ENCODE measurements at places on chromosomes 5 and 9. TPM values are rescaled to one million over a fixed set of nuclear protein-coding genes. Genes with fewer than 3 reads are reported as not detected.

- H3K27ac ChIP-seq, result peak overlapping the region; percentile 24
- DNase-seq, result no peak
- no peak overlapping the region for H3K4me3 ChIP-seq
- H3K36me3 ChIP-seq, result no peaks in the 10 kb centered on the region
- no peaks in the 10 kb centered on the region for H3K27me3 ChIP-seq
Observed at GRCh38 chr5:90830058-90830457, 271.5 kb downstream of the ADGRV1 start.

- no peak for DNase-seq
- H3K27me3 ChIP-seq, result no peaks in the 10 kb centered on the region
- H3K4me1 ChIP-seq, result no peaks in the 10 kb centered on the region
- H3K4me3 ChIP-seq, result no peak overlapping the region
Observed at GRCh38 chr5:113022661-113023060, 46.1 kb downstream of the DCP2 start.

GRCh38 chr9:106417685-106418084, 445.3 kb upstream of the ZNF462 start:
- no peaks in the 10 kb centered on the region for H3K27me3 ChIP-seq
- no peak for DNase-seq
- no peaks in the 10 kb centered on the region for H3K4me1 ChIP-seq
- no peak overlapping the region for H3K27ac ChIP-seq
- no peak overlapping the region for H3K4me3 ChIP-seq
- no peaks in the 10 kb centered on the region for H3K36me3 ChIP-seq

DNA sequence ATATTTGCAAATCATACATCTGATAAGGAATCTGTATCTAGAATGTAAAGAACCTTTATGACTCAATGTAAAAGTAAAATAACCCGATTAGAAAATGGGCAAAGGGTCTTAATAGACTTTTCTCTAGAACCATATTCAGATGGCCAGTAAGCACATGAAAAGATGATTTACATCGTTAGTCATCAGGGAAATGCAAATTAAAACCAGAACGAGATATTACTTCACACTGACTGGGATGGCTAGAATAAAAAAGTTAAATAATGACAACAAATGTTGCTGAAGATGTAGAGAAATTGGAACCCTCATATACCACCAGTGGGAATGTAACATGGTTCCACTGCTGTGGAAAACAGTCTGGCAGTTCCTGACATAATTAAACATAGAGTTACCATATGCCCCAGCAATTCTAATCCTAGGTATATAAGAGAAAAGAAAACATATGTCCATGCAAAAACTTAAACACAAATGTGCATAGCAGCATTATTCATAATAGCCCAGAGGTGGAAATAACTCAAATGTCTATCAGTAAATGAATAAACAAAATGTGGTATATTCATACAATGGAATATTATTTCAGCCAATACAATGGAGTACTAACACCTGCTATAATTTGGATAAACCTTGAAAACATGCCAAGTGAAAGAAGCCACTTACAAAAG, 100.4 kb upstream of the MAMDC2 start:
- no peaks in the 10 kb centered on the region for H3K4me1 ChIP-seq
- H3K36me3 ChIP-seq, result no peaks in the 10 kb centered on the region
- no peaks in the 10 kb centered on the region for H3K27me3 ChIP-seq
- H3K4me3 ChIP-seq, result no peak overlapping the region
- no peak for DNase-seq

GRCh38 chr5:55604611-55605067, 69.9 kb upstream of the PLPP1 start:
- peaks cover 34% of the 10 kb centered on the region for H3K4me1 ChIP-seq
- H3K4me3 ChIP-seq, result no peak overlapping the region

- no peak overlapping the region for H3K4me3 ChIP-seq
- H3K4me1 ChIP-seq, result no peaks in the 10 kb centered on the region
- H3K36me3 ChIP-seq, result no peaks in the 10 kb centered on the region
Observed at GRCh38 chr5:40027400-40027799, 602.6 kb upstream of the DAB2 start.

DNA sequence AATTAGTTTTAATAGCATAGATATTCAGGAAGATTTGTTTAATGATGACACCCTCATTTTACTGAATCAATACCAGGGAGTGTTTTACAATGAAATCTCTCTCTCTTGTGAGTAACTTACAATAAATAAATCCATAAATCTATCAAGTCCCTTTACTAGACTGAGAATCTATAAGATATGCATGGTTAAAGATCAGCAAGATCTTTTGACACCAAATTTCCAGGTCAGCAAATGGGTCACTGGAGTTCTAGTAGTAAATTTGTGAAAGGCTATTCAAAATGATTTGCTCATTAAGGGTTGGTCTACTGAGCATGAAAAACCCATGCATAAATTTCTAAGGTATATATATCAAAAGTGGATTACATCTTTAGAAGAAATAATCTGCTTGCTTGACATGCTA, 512.1 kb upstream of the ITGA1 start:
- H3K27ac ChIP-seq, result no peak overlapping the region
- no peaks in the 10 kb centered on the region for H3K27me3 ChIP-seq
- H3K4me1 ChIP-seq, result no peaks in the 10 kb centered on the region
- no peaks in the 10 kb centered on the region for H3K36me3 ChIP-seq

GRCh38 chr9:90024409-90024808, 419.6 kb downstream of the GADD45G start:
- no peak overlapping the region for H3K27ac ChIP-seq
- no peaks in the 10 kb centered on the region for H3K36me3 ChIP-seq
- no peaks in the 10 kb centered on the region for H3K27me3 ChIP-seq
- no peaks in the 10 kb centered on the region for H3K4me1 ChIP-seq

DNA sequence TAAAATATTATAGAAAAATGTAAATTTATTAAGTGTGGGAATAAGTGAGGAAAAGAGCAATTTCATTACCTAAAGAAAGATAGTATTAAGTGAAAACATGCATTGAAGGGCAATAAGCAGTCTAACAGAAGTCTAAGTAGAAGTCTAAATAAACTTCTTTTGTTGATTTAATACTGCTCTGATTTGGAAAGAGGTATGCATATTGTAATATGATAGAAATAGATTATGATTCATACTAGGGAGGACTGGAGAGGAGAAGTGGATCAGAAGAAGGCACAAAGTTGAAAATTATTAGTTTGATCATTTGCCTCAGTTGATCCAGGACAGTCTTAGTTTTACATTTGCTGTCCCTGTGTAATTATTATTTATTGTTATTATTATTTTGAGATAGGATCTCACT, 6.6 kb upstream of the ERBIN start:
- no peak overlapping the region for H3K27ac ChIP-seq
- H3K36me3 ChIP-seq, result no peaks in the 10 kb centered on the region
- H3K27me3 ChIP-seq, result no peaks in the 10 kb centered on the region
- peaks cover 41% of the 10 kb centered on the region for H3K4me1 ChIP-seq

DNA sequence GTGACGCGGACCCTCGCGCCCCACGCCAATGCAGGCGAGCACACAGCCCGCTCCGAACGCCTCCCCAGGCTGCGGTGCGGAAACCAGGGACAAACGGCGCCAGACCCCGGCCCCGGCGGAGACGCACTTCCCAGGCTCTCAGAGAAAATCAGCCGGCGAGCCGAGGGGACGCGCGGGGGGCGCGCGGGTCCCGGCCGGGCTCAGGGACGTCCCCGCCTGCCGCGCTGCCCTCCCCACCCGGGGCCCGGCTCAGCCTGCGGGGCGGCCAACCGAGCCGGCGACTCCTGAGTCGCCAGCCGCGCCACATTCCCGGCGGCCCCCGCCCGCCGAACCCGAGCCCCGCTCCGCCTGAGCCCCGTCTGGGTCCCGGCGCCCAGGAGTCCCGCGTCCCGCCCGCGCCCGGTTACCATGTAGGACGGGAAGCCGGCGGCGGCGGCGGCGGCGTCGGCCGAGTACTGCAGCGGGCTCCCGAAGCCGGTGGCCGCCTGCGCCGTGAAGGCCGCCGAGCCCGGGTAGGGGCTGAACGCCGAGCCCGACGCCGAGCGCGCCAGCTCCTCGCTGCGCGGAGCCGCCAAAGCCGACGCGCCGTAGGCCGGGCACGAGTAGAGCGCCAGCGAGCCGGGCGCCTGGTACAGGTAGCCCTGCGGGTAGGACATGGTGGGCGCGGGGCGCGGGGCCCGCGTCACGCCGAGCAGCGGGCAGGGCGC, 566 bp downstream of the IRX2 start:
- peak overlapping the region; percentile 89 for H3K27ac ChIP-seq
- peak overlapping the region; percentile 96 for H3K4me3 ChIP-seq
- peaks cover 3% of the 10 kb centered on the region for H3K36me3 ChIP-seq
- H3K27me3 ChIP-seq, result no peaks in the 10 kb centered on the region
- H3K4me1 ChIP-seq, result peaks cover 14% of the 10 kb centered on the region

- H3K27ac ChIP-seq, result peak overlapping the region; percentile 48
- H3K36me3 ChIP-seq, result no peaks in the 10 kb centered on the region
- no peak overlapping the region for H3K4me3 ChIP-seq
- peaks cover 13% of the 10 kb centered on the region for H3K4me1 ChIP-seq
- DNase-seq, result no peak
Observed at GRCh38 chr5:80798633-80799032, 143.8 kb upstream of the DHFR start.

DNA sequence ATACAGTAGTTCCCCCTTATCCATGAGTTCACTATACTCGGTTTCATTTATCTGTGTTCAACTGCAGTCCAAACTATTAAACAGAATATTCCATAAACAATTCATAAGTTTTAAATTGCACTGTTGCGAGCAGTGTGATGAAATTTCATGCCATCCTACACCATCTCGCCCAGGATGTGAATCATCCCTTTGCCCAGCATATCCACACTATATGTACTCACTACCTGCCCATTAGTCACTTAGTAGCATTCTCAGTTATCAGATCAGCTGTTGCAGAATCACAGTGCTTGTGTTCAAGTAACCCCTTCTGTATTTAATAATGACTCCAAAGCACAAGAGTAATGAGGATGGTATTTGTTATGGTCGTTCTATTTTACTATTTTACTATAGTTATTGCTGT, 51.5 kb downstream of the SHOC1 start:
- H3K4me3 ChIP-seq, result no peak overlapping the region
- DNase-seq, result no peak
- no peaks in the 10 kb centered on the region for H3K36me3 ChIP-seq
- no peaks in the 10 kb centered on the region for H3K27me3 ChIP-seq

The CEMIP2 gene
- 37.2 TPM for total RNA-seq

The HAUS6 gene
- 15.2 TPM for total RNA-seq

The PCDHGA7 gene
- total RNA-seq, result 0.09 TPM

The CRHBP gene
- not detected for total RNA-seq

The PCDHGA2 gene
- total RNA-seq, result 0.20 TPM

The SPAG8 gene
- 0.29 TPM for total RNA-seq

Measured in Caco-2 (cell line).